ENCODE measurements at places on chromosomes 7 and 10. TPM values are rescaled to one million over a fixed set of nuclear protein-coding genes. Genes with fewer than 3 reads are reported as not detected.

DNA sequence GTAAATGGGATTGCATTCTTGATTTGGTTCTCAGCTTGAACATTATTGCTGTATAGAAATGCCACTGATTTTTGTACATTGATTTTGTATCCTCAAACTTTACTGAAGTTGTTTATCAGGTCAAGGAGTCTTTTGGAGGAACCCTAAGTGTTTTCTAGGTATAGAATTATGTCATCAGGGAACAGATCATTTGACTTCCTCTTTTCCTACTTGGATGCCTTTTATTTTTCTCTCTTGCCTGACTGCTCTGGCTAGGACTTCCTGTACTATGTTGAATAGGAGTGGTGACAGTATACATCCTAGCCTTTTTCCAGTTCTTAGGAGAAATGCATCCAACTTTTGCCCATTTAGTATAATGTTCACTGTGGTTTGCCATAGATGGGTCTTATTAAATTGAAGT is 48.8 kb downstream of the ANXA8 start:
- no peak for DNase-seq

DNA sequence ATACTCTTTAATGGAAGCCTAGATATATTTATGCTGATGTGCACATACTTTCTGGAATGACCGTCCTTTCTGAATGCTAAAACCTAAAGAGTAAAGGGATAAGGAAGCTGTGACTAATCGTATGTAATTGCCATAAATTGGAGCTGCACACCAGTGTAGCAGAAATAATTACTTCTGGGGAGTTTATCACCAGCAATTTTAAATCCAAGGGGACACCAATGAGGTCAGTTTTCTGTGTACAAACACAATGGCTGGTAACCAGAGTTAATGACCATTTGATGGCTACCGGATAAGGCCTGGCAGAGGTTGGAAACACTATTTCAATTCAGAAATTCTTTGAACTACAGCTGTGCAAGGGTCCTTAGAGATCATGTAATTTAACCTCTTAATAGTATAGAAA is 670.1 kb downstream of the REEP3 start:
- DNase-seq, result no peak

DNA sequence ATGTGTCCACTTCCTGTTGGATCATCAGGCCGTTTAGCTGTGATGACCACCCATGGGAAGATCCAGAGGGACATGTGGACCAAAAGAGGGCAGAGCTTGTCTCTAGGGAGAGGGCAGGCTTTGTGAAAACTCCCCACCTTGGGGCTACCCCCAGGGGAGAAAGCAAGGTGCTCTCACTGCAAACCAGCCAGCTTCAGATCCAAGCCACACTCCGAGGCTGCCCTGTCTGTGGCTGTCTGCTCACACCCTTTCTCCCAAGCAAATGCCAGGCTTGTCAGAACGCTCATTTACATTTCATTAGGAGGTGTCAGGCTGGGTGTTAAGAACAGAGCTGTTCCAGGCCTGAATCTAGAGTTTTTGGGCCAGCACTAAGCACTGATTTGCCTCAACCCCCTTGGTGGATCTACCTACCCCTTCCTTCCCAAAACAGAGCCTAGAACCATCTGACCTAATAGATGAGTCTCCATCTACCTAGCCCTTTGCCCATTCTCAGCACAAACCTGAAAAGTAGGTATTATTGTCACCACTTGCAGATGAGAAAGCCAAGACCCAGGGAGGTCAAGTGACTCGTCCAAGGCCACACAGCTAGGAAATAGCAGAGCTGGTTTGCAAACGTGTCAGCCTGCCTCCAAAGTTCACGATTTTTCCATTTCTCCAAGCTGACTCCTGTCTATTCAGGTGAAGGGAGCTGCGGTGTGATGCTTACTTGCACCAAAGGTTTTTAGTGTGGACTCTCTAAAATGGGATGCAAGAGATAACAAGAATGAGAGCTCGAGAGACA is 130.9 kb downstream of the EMX2 start:
- DNase-seq, result no peak

GRCh38 chr10:97065128-97065527 is 120.6 kb downstream of the SLIT1 start:
- no peak for DNase-seq

GRCh38 chr7:101814081-101814990 is 3.1 kb upstream of the CUX1 start:
- DNase-seq, result peak; percentile 50

DNA sequence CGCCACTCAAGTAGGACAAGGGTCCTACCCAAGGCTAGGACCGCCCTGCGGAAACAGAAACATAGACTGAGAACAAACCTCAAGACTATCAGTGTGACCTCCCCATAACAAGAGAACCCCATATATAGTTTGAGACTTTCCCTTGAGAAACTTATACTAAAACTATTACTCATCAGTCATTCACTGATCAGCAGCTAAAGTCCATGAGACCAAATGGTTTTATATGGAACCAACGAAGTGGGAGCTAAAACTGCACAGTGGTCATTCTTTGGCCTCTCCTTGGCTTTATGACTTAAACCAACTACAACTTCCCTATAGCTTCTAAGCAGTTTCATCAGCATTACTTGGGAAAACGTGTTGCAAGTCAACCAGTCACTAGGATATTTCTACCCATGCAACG is 13.7 kb upstream of the ZSCAN21 start:
- no peak for DNase-seq

GRCh38 chr10:44393051-44393630 is 8.2 kb upstream of the CXCL12 start:
- no peak for DNase-seq

- no peak for DNase-seq
These were observed 8.6 kb downstream of the VWC2 start for GRCh38 chr7:49781996-49782395.

DNA sequence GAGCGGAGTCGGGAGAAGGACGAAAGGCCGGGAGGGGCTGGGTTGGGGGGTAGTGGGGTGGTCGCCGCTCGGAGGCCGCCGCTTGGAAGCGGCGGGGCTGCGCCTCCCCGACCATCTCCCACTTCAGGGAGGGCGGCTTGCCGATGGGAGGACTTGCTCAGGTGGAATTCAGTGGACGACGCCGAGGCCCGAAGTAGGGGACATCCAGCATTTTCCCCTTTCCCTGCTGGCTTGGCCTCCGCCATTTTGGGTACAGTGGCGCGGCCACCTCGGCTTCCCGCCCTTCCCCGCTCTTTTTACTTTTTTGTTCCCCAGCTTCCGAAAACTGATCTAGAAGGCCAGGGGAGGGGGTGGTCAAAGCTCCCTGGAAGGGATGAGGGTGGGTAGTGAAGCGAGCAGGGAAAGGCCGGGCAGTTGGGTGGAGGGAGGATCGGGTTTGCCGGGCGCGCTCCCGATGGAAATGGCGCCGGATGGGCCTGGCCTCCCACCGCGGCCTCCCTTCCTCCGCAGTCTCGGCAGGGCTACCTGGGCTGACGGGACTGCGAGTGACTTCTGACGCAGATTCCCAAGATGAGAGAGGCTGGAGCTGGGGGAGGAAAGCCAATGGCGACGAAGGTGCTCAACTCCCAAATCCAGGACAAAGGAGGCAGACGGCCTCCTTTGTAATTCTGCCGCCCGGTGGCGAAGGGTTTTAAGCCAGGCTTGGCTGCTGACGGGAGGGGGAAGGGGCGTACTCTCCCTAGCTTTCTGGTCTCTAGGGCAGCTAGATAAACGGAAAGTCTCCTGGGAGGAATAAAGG is at the start of gene PBLD:
Gene PBLD, minus strand, starts transcription at position 670 of the 799 bp plus-strand sequence. CDS start 26,084 bp downstream, outside the sequence.
- DNase-seq, result peak; percentile 83

DNA sequence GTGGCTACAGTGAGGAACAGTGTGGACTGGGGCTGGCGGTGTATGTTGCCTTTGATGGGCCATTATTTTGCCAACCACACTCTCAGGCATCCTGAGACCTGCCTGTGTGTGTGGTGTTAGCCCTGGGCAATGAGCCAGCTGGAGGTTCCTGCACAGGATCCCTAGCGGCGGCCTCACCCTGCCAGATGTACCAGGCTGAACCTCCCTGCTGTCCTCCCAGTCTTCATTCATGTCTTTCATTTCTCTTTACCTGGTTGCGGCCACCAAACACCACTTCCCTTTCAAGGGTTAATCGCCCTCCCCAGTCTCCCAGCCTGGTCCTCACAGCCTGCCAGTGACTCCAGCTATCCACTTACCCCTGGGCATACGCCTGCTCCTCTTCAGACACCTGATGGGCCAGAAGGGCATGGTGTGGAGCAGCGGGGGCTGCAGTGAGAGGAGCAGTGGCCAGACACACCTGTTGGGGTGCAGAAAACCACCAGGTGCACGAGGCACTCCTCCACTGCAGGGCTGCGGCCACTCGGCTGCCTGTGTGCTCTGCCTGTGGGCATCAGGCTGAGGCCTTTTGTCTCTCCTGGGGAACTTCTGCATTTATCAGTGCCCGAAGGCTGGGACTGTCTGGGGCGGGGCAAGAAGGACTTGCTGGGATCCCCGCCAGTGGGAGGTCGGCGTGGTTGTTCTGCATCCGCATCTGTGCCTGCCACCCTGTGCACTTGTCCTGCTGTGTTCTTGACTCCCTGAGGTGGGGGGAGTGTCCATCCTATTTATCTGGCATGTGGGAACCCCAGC is 111.6 kb downstream of the ARHGAP22 start:
- DNase-seq, result no peak

DNA sequence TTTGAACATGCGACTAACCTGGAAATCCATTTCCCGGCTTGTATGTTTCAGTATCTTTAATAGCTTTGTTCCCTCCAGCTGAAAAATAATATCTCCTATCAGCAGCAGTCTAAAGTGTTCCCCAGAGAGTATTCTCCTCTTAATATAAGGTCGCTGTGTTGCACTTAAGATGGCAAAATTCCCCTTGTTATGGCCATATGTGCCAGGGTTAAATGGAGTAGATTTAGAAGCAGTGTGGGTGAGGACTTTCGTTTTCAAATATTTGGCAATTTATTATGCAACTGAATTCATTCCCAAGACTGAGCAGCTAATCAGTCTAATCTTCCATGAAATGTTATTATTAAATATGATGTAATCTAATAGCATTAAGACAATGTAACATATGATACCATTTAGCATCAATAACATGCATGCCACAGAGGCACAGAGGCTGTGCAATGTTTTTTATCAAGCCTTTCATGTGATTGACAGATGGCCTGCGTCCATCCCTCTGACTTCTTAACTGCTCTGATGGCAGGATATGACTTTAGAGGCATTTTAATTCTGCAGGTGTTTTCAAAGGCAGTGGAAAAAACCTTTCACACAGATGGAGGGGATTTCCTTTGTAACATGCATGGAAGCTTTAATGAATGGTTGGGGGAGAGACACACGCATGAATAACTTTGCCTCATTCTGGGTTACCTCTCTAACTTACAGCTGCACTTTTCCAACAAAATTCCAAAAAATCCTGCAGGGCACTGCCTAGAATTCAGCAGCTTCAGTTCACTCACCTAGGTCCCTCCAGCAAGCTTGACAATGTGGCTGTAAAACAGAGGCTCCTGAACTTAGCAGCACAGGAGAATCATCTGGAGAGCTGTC is 55.1 kb upstream of the ZPBP start:
- DNase-seq, result no peak

- DNase-seq, result no peak
These were observed 263.6 kb upstream of the LRRN3 start for GRCh38 chr7:110827287-110827855.

- peak; percentile 30 for DNase-seq
These were observed 214.8 kb upstream of the CTBP2 start for GRCh38 chr10:125375210-125375609.

GRCh38 chr10:17912754-17913153 is 39.0 kb upstream of the SLC39A12 start:
- DNase-seq, result no peak

DNA sequence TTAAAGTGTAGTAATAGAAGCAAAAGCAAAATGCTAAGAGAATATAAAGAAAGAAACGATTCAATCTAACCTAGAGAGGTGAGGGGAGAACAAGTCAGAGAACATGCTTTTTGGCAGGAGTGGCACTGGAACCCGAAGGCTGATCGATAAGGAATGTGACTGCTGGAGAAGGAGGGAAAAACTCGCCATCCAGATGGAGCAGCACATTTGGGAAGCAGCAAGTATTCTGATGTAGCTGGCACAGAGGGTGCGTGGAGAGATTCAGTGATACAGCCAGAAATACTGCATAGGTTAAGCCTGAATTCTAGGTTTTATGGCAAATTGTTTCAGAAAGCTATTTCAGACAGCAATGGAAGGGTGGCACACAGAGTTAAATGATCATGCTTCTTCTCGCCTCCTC is 42.0 kb downstream of the USP6NL start:
- no peak for DNase-seq

GRCh38 chr10:58028597-58029366 is 238.9 kb downstream of the IPMK start:
- DNase-seq, result peak; percentile 99

DNA sequence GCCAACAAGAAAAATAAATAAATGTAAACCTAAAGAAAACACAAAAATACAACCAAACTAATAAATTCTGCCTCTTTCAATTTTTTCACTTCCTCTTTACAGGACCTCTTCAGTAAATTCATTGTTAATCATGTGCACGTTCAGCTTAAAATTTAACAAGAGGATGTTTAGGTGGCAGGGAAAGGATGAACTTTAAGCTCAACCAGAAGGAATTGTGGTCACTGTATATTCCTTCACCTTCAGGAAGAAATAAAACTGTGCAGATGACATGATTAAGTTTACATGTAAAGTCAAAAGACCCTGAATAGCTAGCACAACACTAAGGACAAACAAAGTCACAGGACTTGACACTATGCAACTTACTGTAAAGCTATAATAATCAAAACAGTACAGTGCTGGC is 33.0 kb downstream of the KIF5B start:
- no peak for DNase-seq

DNA sequence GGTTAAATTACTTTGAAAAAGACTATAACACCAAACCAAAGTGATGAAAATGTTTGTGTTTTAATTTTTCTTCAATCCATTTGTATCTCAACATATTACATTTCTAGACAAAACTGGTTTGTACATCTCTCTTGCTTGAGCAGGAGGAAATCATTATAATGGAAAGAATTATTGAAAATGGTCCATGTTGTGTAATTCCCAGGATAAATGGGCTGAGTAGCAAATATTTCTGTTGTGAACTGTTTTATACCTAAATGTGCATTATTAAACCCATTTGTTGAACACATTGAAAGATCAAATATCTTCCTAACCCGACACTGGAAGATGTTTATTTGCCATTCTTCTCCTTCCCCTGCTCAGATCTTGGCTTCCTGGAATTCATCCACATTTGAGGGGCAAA is 14.1 kb upstream of the CDK6 start:
- DNase-seq, result no peak

- no peak for DNase-seq
These were observed 374.6 kb downstream of the KIF20B start for GRCh38 chr10:90075995-90076394.

DNA sequence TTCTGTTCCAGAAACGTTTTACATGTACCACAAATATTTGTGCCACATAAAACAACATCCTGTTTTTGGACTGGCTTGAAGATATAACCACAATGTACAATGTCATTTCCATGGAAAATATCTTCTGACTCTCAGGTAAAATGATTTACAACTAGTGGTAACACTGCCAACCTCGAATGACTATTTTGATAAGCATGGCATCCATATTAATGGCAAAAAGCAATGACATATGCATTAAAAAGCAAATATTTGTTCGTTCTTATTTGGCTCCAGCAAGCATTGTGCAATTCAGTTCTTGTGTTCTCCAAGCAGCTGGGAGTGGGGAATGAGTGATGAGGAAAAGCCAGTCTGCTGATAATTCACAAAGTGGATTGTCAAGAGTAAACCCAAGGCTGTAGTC is 289.0 kb downstream of the PLXDC2 start:
- DNase-seq, result no peak

- DNase-seq, result no peak
These were observed 94.0 kb upstream of the LANCL2 start for GRCh38 chr7:55271069-55271626.

TMEM254 gene
- total RNA-seq, result 11.7 TPM

SSMEM1 gene
- 0.13 TPM for total RNA-seq

OR2A1 gene
- not detected for total RNA-seq

COPG2 gene
- 54.0 TPM for total RNA-seq

GARIN1A gene
- total RNA-seq, result 0.63 TPM

ST8SIA6 gene
- total RNA-seq, result 0.32 TPM

PYROXD2 gene
- total RNA-seq, result 11.4 TPM

Measured in LHCN-M2 (cell line).